ENCODE measurements at places on chromosomes 13 and 19. TPM values are rescaled to one million over a fixed set of nuclear protein-coding genes. Genes with fewer than 3 reads are reported as not detected.

GRCh38 chr13:46656786-46657185, 103.8 kb downstream of the LRCH1 start:
- peaks cover 32% of the 10 kb centered on the region for H3K4me1 ChIP-seq
- H3K36me3 ChIP-seq, result no peaks in the 10 kb centered on the region
- H3K4me3 ChIP-seq, result no peak overlapping the region
- no peak for DNase-seq

Gene ZNF77
- total RNA-seq, result 1.8 TPM

DNA sequence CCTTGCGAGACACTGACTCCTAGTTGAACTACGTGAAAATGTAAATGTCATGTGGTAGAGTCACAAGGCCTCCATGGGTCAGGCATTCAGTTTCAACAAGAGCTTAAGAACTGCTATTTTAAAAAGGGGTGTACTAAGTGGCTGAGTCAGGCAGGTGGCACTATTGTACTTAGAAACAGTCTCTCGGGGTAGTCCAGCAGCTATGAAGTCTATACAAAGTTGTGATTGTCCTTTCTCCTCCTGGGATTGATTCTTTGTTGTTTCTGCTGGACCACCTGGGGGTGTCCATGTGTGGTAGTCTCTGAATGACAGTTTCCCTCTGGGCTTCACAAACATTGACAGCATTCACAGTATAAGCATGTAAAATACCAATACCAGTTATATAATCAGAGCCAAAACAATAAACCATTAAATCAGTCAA, 33.0 kb downstream of the UGGT2 start:
- H3K27me3 ChIP-seq, result no peaks in the 10 kb centered on the region
- no peaks in the 10 kb centered on the region for H3K4me1 ChIP-seq
- no peak overlapping the region for H3K27ac ChIP-seq
- no peak for DNase-seq

GRCh38 chr19:17103177-17103576, 27.6 kb downstream of the MYO9B start:
- no peak overlapping the region for H3K4me3 ChIP-seq
- H3K4me1 ChIP-seq, result peaks cover 11% of the 10 kb centered on the region
- peaks cover 38% of the 10 kb centered on the region for H3K36me3 ChIP-seq
- H3K27ac ChIP-seq, result no peak overlapping the region
- DNase-seq, result no peak
- no peaks in the 10 kb centered on the region for H3K27me3 ChIP-seq

GRCh38 chr19:9721861-9722260, 46.7 kb downstream of the ZNF846 start:
- no peak for DNase-seq
- H3K36me3 ChIP-seq, result no peaks in the 10 kb centered on the region
- H3K27ac ChIP-seq, result no peak overlapping the region
- H3K4me1 ChIP-seq, result no peaks in the 10 kb centered on the region

Data from heart left ventricle (tissue), 16 donors.